ENCODE measurements at places on chromosomes 5 and 9. TPM values are rescaled to one million over a fixed set of nuclear protein-coding genes. Genes with fewer than 3 reads are reported as not detected.

- no peak overlapping the region for H3K27ac ChIP-seq
- no peak overlapping the region for H3K4me3 ChIP-seq
- peaks cover 57% of the 10 kb centered on the region for H3K36me3 ChIP-seq
- DNase-seq = no peak
- no peaks in the 10 kb centered on the region for H3K4me1 ChIP-seq
- no peaks in the 10 kb centered on the region for H3K27me3 ChIP-seq
Measured at GRCh38 chr5:7894860-7895259, 25.9 kb downstream of the MTRR start.

DNA sequence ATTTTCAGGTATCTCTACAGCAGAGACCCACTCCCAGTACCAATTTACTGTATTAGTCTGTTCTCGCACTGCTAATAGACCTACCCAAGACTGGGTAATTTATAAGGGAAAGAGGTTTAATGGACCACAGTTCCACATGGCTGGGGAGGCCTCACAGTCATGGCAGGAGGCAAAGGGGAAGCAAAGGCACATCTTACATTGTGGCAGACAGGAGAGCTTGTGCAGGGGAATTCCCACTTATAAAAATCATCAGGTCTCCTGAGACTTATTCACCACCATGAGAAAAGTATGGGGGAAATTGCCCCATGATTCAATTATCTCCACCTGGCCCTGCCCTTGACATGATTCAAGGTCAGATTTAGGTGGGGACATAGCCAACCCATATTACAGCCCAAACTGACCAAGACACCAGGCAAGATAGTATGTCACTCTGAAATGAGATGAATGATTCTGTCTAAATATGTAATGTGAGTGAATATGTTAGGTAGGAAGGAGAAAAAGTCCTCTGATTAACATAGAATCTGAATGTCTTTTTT, 182.5 kb upstream of the CDH12 start:
- H3K4me1 ChIP-seq = no peaks in the 10 kb centered on the region
- no peak overlapping the region for H3K4me3 ChIP-seq
- no peak for DNase-seq

GRCh38 chr5:28548856-28549255, 1510.5 kb upstream of the CDH9 start:
- H3K36me3 ChIP-seq = no peaks in the 10 kb centered on the region
- H3K4me3 ChIP-seq = no peak overlapping the region
- H3K27me3 ChIP-seq = no peaks in the 10 kb centered on the region
- H3K27ac ChIP-seq = no peak overlapping the region
- H3K4me1 ChIP-seq = no peaks in the 10 kb centered on the region
- DNase-seq = no peak

GRCh38 chr5:152688561-152689249, 283.6 kb upstream of the NMUR2 start:
- no peaks in the 10 kb centered on the region for H3K36me3 ChIP-seq
- DNase-seq = no peak
- no peak overlapping the region for H3K4me3 ChIP-seq
- H3K4me1 ChIP-seq = no peaks in the 10 kb centered on the region
- H3K27me3 ChIP-seq = no peaks in the 10 kb centered on the region

DNA sequence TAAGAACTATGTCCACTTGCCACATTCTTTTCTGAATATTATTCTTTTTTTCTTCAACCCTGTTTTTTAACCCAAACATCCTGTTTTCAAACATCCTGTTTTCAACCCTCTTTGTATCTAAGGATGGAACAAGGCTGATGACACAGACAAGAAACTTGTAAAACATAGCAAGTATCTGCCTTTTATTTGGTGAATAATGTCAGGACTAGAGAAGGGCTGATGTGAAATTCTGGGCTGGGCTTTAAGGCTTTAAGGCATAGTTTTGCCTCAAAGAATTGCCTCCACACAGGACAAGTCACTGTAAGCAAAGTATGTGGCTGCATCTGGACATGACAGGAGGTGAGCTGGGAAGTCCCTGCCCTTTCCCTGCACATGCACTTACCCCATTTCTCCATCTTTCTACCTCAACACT, 42.5 kb upstream of the RIC1 start:
- H3K36me3 ChIP-seq = no peaks in the 10 kb centered on the region
- no peaks in the 10 kb centered on the region for H3K27me3 ChIP-seq
- no peak for DNase-seq
- H3K27ac ChIP-seq = no peak overlapping the region

GRCh38 chr5:14250748-14251701, 107.9 kb downstream of the TRIO start:
- DNase-seq = no peak
- H3K27ac ChIP-seq = peak overlapping the region; percentile 96
- no peaks in the 10 kb centered on the region for H3K27me3 ChIP-seq
- peaks cover 97% of the 10 kb centered on the region for H3K4me1 ChIP-seq
- H3K4me3 ChIP-seq = peak overlapping the region; percentile 47

GRCh38 chr9:115250621-115251032, 132.7 kb upstream of the TNC start:
- no peaks in the 10 kb centered on the region for H3K4me1 ChIP-seq
- H3K36me3 ChIP-seq = no peaks in the 10 kb centered on the region

DNA sequence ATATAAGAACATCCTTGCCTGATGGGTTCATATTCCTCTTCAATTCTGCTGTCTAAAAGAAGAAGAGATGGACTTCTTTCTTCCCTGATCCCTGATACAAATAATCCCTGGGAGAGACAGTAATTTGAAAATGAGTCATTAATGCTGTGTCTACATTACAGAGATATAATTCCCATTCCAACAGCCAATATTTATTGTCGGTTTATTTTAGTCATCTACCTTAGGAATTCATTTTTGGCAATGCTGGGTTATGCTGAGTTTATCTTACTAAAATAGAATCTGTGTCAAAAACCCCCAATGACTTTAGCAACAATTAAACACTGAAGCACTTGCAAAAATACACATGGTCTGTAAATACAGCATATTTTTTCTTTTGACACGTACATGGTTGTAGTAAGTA, 23.9 kb downstream of the ZNF474 start:
- no peak for DNase-seq
- H3K4me1 ChIP-seq = no peaks in the 10 kb centered on the region
- no peaks in the 10 kb centered on the region for H3K27me3 ChIP-seq
- no peak overlapping the region for H3K27ac ChIP-seq
- no peak overlapping the region for H3K4me3 ChIP-seq

GDF9 gene
- total RNA-seq = 0.54 TPM

RGS3 gene
- total RNA-seq = 15.1 TPM

ITGA2 gene
- 41.8 TPM for total RNA-seq
